ENCODE measurements at places on chromosomes 11 and 22. TPM values are rescaled to one million over a fixed set of nuclear protein-coding genes. Genes with fewer than 3 reads are reported as not detected.

Gene SLC5A12
- not detected for total RNA-seq

Gene MS4A3
- total RNA-seq: not detected

Gene ZC3H12C
- 2.5 TPM for total RNA-seq

Gene CRYBB2
- not detected for total RNA-seq

- H3K27ac ChIP-seq: no peak overlapping the region
- no peak overlapping the region for H3K4me3 ChIP-seq
- no peak for DNase-seq
- H3K36me3 ChIP-seq: no peaks in the 10 kb centered on the region
- no peaks in the 10 kb centered on the region for H3K27me3 ChIP-seq
- no peaks in the 10 kb centered on the region for H3K4me1 ChIP-seq
Measured at GRCh38 chr11:101034076-101034475, 95.5 kb downstream of the PGR start.

- H3K4me3 ChIP-seq: no peak overlapping the region
- no peak overlapping the region for H3K27ac ChIP-seq
- no peak for DNase-seq
- no peaks in the 10 kb centered on the region for H3K4me1 ChIP-seq
- peaks cover 24% of the 10 kb centered on the region for H3K27me3 ChIP-seq
Measured at GRCh38 chr11:59012398-59013265, 73.3 kb downstream of the GLYATL1 start.

Gene TMEM191B
- 0.67 TPM for total RNA-seq

DNA sequence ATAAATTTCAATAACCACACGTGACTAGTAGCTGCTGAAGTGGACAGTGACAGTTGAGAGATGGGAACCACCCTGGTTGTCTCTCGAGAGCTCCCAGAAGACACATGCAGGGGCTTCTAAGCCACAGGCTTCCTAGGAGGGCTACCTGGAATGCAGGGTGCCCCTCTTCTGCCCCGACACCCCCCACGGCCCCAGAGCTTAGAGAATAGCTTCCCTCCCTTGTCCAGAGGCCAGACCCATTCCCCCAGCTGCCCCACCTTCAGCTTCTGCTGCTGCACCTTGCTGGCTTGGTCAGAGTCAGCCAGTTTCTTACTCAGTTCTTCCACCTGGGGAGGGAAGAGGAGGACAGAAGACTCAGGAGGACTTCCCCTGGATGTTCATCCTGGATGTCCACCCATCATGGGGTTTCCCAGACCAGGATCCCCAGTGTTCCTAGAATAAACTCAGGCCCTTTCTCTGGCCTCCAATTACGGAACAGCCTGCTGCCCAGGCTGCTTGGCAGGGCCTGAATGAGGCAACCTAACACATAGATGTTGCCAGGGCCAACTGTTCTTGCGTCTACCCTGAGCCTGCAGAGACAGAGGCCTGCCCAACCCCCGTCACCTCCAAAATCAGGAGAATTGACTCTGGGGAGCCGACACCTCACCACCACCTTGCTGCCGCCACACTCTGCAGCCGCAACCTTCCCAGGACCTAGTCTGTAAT is 12.0 kb downstream of the IL18BP start:
- peak overlapping the region; percentile 55 for H3K27ac ChIP-seq
- H3K4me3 ChIP-seq: no peak overlapping the region
- no peak for DNase-seq
- peaks cover 7% of the 10 kb centered on the region for H3K4me1 ChIP-seq

GRCh38 chr11:14967581-14968243 is 4.4 kb downstream of the CALCA start:
- no peaks in the 10 kb centered on the region for H3K36me3 ChIP-seq
- no peak overlapping the region for H3K4me3 ChIP-seq
- no peak for DNase-seq
- peaks cover 9% of the 10 kb centered on the region for H3K4me1 ChIP-seq

GRCh38 chr11:80532633-80533232 is 1091.9 kb upstream of the TENM4 start:
- H3K4me1 ChIP-seq: no peaks in the 10 kb centered on the region
- H3K27ac ChIP-seq: no peak overlapping the region
- DNase-seq: no peak
- no peaks in the 10 kb centered on the region for H3K36me3 ChIP-seq
- no peak overlapping the region for H3K4me3 ChIP-seq

Gene SEC14L2
- total RNA-seq: 15.3 TPM

Gene OR5P2
- not detected for total RNA-seq

DNA sequence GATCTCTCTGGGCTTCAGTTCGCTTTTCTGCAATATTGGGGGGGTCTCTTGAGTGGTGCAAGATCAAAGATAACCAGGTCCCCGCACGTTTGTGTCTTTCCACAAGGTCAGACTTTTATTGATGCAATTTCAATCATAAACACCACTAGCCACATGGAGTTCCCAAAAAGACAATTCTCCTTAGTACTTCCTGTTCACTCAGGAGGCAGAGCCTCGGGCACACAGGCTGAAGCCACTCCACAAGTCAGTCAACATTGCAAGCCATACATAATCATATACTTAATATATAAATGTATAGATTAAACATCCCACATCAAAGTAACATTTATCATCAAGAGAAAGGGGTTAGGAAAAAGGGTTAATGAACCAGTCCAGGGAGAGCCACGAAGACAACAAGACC is 12.0 kb downstream of the ST14 start:
- H3K27ac ChIP-seq: no peak overlapping the region
- no peak for DNase-seq
- H3K4me1 ChIP-seq: no peaks in the 10 kb centered on the region
- H3K27me3 ChIP-seq: peaks cover 14% of the 10 kb centered on the region

Gene SCGB1D2
- total RNA-seq: not detected

DNA sequence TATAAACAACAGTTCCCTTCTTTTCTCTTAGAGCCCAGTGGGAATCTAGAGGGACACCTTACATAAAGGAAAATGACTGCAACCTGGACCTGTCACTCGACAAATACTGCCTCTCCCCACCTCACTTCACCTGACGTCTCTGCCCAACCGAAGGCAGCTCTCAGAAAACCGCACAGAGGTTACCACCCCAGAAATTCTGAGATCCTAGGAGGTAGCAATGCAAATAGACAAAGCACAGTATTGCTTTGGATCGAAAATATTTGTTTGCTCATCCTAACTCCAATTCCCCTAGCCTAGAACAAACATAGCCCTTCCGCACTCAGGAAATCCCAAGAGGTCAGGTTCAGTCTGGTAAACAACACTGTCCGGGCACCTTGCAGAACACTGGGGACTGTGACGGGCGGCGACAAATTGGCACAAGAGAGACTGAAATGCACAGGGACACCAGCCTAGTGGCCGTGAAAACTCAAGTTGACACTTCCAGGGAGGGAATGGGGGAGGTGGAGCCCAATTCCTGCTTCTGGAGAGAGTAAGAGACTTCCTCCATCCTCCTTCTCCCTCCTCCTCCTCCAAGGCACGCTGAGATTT is 420 bp upstream of the TRIM44 start:
- peak overlapping the region; percentile 93 for H3K27ac ChIP-seq
- peaks cover 46% of the 10 kb centered on the region for H3K4me1 ChIP-seq
- peak overlapping the region; percentile 91 for H3K4me3 ChIP-seq

- no peaks in the 10 kb centered on the region for H3K27me3 ChIP-seq
- H3K4me3 ChIP-seq: no peak overlapping the region
- no peaks in the 10 kb centered on the region for H3K36me3 ChIP-seq
Measured at GRCh38 chr11:82194521-82194920, 539.1 kb downstream of the FAM181B start.

Gene SERHL2
- total RNA-seq: 1.2 TPM

DNA sequence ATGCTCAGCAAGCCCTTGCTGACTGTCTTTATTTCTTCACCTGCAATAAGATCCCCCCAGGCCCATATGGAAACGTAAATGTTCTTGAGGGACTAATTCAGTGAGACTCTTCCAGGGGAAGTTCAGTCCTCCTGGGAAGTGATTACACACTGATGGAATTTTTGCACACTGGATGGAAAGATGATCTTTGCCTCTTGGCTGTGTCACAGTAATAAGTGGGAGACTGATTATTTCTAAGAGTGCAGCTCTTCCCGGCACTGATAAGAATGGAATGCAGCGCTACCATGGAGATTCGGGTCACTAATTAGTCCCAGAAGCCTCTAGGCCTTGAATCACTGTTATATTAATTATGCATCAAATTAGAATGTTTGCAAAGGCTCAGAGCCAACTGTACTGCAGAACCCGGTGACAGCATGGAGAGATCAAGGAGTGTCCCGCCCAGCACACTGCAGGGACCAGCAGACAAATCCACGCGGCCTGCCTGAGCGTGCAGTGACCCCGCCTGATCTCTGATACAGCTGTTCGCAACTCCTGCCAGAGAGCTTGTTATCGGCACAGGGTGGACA is 178.3 kb downstream of the SNX19 start:
- H3K27ac ChIP-seq: no peak overlapping the region
- no peaks in the 10 kb centered on the region for H3K27me3 ChIP-seq
- no peak for DNase-seq

- H3K27ac ChIP-seq: no peak overlapping the region
- no peaks in the 10 kb centered on the region for H3K27me3 ChIP-seq
- H3K4me1 ChIP-seq: no peaks in the 10 kb centered on the region
- DNase-seq: no peak
- no peak overlapping the region for H3K4me3 ChIP-seq
Measured at GRCh38 chr11:82303671-82304070, 430.0 kb downstream of the FAM181B start.

DNA sequence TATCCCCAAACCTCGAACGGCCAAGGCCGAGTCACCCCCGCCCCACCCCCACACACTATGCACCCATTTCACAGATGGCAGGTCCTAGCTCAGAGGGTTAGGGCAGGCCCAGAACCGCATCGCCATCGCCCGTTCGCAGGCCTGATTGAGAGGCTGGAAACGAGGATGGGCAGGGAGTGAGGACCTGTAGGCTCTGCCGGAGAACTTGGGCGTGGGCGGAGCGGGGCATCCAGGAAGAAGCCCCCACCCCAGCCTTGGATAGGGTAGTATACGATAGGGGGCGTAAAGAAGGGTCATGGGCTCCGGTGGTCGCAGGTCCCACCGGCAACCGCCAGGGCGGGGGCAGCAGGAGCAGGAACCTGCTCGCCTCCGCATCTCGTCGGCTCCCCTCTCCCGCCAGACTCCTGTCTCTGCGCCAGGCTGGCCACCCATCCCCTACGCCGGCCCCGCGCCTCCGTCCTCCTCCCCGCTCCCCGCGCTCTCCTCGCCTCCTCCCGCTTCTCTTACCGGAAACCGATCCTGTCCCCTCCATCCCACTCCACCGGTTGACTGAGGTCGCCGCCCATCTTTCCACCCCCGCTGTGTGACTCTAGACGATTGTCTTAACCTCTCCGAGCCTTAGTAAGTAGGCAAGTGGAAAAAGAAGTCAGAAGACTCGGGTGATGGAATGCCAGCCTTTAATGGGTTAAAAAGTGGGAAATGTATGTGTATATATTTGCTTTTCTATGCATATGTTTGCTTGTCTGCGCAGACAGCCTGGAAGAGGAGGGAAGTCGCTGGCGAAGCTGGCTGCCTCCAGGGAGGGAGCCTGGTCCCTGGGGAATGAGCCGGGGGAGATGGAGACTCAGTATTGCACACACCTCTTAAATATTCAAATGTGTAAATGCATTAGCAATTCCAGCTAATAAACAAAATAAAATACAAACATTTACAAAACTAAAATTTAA is 52.8 kb downstream of the CYTH4 start:
- H3K36me3 ChIP-seq: no peaks in the 10 kb centered on the region
- DNase-seq: no peak
- H3K4me1 ChIP-seq: peaks cover 12% of the 10 kb centered on the region
- peaks cover 49% of the 10 kb centered on the region for H3K27me3 ChIP-seq
- H3K4me3 ChIP-seq: peak overlapping the region; percentile 68

DNA sequence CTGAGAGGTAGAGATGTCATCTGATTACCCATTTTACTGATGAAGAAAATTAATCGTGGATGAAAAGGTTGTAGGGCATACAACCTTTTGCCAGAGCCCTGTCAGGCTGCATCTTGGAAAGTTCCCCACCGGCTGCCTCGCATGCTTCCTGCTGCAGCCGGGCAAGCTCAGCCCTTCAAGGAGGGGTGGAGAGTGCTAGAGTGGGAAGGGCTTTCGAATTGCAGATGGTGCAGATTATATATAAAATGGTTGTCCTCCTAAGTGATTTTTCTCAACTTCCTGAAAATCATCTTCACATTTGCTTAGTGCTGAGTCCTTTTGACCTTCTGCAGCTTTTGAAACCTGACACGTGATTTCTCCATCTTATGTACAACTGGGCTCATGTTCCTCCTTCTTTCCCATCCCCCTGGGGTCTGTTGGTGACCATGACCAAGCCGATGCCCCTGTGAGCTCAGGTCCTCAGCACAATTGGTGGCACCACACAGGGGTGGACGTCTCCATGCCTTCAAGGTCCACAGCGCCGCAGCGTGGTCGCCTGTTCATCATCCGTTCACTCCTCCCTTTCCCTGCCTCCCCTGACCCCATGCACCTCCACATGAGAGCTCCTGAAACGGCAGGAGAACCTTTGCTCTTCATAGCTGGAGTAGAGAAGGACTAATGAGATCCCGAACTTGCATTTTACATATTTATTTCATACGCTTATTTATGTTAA is 47.6 kb upstream of the MYO18B start:
- H3K4me3 ChIP-seq: no peak overlapping the region
- no peaks in the 10 kb centered on the region for H3K27me3 ChIP-seq
- H3K4me1 ChIP-seq: peaks cover 12% of the 10 kb centered on the region
- peaks cover 4% of the 10 kb centered on the region for H3K36me3 ChIP-seq
- no peak overlapping the region for H3K27ac ChIP-seq
- DNase-seq: no peak

Gene DYNC2H1
- total RNA-seq: 2.2 TPM

Gene CSF2RB
- 1.8 TPM for total RNA-seq

Gene KRTAP5-10
- not detected for total RNA-seq

- H3K4me3 ChIP-seq: no peak overlapping the region
Measured at GRCh38 chr11:72305891-72306585, 62.1 kb upstream of the PHOX2A start.

DNA sequence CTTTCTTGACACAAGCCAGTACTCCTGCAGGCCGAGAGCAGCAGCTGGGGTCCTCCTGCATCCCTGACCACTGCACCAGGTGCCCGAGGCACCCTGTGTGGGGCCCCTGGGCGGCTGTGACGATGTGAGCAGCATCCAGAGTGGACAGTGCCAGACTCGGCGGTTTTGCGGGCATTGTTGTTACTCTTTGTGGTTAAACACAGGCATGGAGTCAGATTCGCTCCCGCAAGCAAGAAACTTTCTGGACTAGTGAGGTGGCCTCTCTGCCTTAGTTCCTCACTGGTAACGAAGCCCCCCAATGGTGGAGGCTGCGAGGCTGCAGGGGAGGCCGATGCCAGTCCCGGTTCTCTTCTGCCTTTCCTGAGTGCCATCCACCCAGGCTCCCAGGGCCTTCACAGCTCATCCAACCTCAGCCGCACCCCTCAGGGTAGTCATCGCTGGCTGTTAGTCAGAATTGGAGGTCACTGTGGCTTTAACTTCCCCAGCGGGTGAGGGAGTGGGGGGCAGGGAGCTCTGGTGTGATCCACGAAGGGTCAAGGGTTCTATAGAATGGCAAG is 3.7 kb upstream of the CLDN5 start:
- H3K27ac ChIP-seq: no peak overlapping the region
- peaks cover 17% of the 10 kb centered on the region for H3K27me3 ChIP-seq
- no peak for DNase-seq

Gene BIK
- 3.2 TPM for total RNA-seq

Gene FXYD6
- total RNA-seq: 0.25 TPM

Gene ACTN3
- 0.32 TPM for total RNA-seq

Gene OR5B3
- not detected for total RNA-seq

All from activated T-cell treated with anti-CD3 and anti-CD28 coated beads, Interleukin-2, amount 50 U/mL, for 72 hours (primary cell).